ENCODE measurements at places on chromosomes 1 and 21.
A peak's percentile ranks its signal among the peaks of the same experiment; 100 is the strongest.

GRCh38 chr1:153217744-153218416, 496 bp downstream of the PRR9 start:
- no peak for DNase-seq

GRCh38 chr1:31957701-31958674, 19.8 kb upstream of the PTP4A2 start:
- DNase-seq, result no peak

DNA sequence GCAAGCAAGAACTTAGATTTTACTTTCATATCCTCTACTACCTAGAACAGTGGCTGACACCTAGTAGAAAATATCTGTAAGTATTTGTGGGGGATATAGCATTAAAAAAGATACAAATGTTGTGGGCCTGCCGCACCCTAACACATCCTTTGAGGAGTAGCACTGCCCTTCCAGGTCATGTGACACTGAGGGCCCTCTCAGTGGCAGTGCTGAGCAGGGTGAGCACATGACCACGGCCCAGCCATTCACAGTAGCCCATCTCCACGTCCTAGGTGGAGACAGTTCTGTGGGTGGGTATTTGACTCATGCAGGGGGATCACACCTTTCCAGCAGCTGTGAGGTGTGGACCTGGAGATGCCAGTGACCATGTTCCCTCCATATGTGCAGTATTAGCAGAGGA, 108.9 kb downstream of the OMA1 start:
- DNase-seq, result no peak

DNA sequence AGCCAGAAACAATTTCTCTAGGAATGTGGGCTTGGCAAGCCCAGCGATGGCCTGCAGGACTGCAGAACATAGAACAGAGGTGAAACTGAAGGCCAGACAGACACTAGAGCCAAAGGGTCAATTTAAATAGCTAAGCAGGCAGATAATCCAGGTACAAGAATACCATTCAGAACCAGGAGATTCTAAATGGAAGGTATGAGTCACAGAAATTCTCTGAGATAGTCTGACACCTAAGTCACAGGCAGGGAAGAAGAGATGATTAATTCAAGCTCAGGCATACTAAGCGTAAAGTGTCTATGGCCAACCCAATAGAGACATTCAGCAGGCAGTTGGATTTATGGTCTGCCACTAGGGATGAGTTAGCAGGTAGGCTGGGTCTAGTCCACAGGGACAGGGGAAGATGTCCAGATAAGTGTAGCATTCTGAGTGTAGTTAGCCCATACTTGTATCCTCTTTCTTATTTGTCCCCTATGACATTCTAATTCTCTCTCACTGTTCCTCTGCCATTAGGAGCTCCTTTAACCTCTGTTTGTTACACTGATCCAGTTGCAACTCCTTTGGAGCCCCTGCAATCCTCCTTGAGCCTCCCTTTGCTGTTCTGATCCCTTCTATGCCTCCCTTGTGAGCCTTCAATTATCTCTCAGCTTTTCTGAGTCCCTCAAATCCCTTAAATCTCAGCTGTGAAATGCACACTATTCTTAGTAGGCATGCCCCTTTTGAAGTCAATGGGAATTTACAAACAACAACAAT, 383.8 kb downstream of the LMO4 start:
- no peak for DNase-seq

- DNase-seq, result no peak
Measured at GRCh38 chr21:42515708-42516502, 2.3 kb downstream of the SLC37A1 start.

GRCh38 chr1:35475856-35476674, 81.1 kb downstream of the KIAA0319L start:
- no peak for DNase-seq

DNA sequence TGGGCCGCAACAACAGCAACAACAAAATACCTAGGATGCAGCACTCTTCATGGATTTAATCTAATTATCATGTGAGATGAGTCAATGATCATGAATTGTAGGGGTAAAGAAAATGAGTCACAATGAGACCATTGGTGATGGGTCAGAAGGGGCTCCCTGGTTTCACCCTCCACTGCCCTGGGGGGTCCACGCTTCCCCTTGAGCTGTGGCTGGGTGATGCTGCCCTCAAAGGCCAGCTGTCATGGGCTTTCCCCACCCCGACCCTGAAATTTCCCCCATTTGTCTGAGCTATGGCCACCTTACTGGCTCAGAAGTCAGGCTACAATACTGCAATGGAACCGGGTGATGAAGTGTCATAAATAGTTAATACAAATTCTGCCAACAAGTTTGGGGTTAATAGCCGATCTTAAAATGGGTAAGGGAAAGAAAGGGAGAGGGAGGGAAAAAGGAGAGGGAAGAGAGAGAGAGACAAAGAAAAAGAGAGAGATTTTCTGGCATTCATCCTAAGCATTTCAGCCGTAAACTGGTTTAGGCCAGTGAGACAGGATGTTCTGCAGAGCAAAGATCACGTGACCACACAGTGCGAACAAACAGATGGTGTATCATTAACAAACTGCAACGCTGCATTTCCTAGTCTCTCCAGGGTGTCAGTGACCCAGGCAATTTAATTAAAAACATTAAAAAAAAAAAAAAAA, 143.4 kb upstream of the ERRFI1 start:
- peak; percentile 37 for DNase-seq

DNA sequence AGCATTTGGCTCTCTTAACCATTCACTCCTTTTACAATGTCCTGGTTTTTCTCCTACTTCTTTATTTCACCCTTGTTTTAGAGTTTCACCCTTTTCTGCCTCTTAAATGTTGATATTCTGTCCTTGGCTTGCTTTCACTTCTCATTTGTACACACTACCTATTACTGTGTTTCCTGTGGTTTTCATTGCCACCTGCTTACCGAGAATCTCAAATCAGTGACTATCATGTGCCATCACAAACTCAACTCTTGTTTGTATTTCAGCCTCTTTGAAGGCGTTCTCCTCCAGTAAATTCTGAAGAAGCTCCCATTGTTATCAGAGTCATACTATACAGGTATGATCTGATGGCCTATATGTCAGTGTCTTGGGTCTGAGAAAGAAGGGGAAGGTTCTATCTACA, 65.7 kb downstream of the NPHS2 start:
- DNase-seq, result no peak

DNA sequence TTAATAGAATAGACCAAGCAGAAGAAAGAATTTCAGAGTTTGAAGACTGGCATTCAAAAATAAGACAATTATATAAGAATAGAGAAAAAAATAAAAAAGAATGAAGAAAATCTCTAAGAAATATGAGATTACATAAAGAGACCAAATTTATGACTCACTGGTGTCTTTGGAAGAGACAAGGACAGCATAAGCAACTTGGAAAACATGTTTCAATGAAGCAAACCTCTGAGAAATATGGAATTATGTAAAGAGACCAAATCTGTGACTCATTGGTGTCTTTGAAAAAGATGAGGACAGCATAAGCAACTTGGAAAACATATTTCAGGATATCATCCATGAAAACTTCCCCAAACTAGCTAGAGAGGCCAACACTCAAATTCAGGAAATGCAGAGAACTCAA, 60.4 kb upstream of the LYPLAL1 start:
- DNase-seq, result no peak

GRCh38 chr1:205161076-205161475, 39.3 kb upstream of the RBBP5 start:
- DNase-seq, result no peak

- no peak for DNase-seq
Measured at GRCh38 chr1:197677752-197678295, 97.5 kb downstream of the DENND1B start.

Data from AG04449 (cell line).